ENCODE measurements at places on chromosomes 13 and 19. TPM values are rescaled to one million over a fixed set of nuclear protein-coding genes. Genes with fewer than 3 reads are reported as not detected.

Gene TMIGD2
- 0.27 TPM for total RNA-seq

Gene SOX1
- 6.9 TPM for total RNA-seq

- DNase-seq = no peak
These were observed 8.3 kb downstream of the TEKTIP1 start for GRCh38 chr19:3547301-3547731.

- no peak for DNase-seq
These were observed 213.1 kb downstream of the OXGR1 start for GRCh38 chr13:96781141-96781540.
